Endothelial cell of umbilical vein (primary cell): ENCODE measurements at places on chromosomes 11 and 22. TPM values are rescaled to one million over a fixed set of nuclear protein-coding genes. Genes with fewer than 3 reads are reported as not detected.

GRCh38 chr11:72216638-72217037 is at the start of gene FOLR2:
Gene FOLR2, plus strand, starts transcription at chr11:72216794. Its CDS starts 1,791 bp downstream, at chr11:72218585.
- no peaks in the 10 kb centered on the region for H3K4me1 ChIP-seq
- H3K27me3 ChIP-seq = peaks cover 35% of the 10 kb centered on the region
- no peak within 1 kb of the TSS for H3K27ac ChIP-seq

- H3K4me1 ChIP-seq = peaks cover 14% of the 10 kb centered on the region
- no peak overlapping the region for H3K27ac ChIP-seq
- no peak overlapping the region for H3K4me3 ChIP-seq
- DNase-seq = no peak
- H3K27me3 ChIP-seq = no peaks in the 10 kb centered on the region
These were observed 4.7 kb downstream of the RTCB start for GRCh38 chr22:32407312-32407711.

- H3K4me1 ChIP-seq = no peaks in the 10 kb centered on the region
- no peaks in the 10 kb centered on the region for H3K27me3 ChIP-seq
- no peak for DNase-seq
- peaks cover 44% of the 10 kb centered on the region for H3K36me3 ChIP-seq
- no peak overlapping the region for H3K27ac ChIP-seq
These were observed 26.1 kb downstream of the TMEM184B start for GRCh38 chr22:38246692-38247091.

GRCh38 chr11:92885600-92885999 is 83.9 kb upstream of the MTNR1B start:
- no peaks in the 10 kb centered on the region for H3K4me1 ChIP-seq
- no peaks in the 10 kb centered on the region for H3K36me3 ChIP-seq
- H3K27me3 ChIP-seq = no peaks in the 10 kb centered on the region
- DNase-seq = no peak

- no peaks in the 10 kb centered on the region for H3K36me3 ChIP-seq
- no peaks in the 10 kb centered on the region for H3K27me3 ChIP-seq
- no peak overlapping the region for H3K27ac ChIP-seq
- no peaks in the 10 kb centered on the region for H3K4me1 ChIP-seq
These were observed 54.3 kb downstream of the SPATA19 start for GRCh38 chr11:133790995-133791394.

GRCh38 chr11:116927163-116927974 is 89.9 kb upstream of the APOA1 start:
- DNase-seq = peak; percentile 16
- no peaks in the 10 kb centered on the region for H3K36me3 ChIP-seq
- H3K27me3 ChIP-seq = no peaks in the 10 kb centered on the region
- H3K4me1 ChIP-seq = no peaks in the 10 kb centered on the region

DNA sequence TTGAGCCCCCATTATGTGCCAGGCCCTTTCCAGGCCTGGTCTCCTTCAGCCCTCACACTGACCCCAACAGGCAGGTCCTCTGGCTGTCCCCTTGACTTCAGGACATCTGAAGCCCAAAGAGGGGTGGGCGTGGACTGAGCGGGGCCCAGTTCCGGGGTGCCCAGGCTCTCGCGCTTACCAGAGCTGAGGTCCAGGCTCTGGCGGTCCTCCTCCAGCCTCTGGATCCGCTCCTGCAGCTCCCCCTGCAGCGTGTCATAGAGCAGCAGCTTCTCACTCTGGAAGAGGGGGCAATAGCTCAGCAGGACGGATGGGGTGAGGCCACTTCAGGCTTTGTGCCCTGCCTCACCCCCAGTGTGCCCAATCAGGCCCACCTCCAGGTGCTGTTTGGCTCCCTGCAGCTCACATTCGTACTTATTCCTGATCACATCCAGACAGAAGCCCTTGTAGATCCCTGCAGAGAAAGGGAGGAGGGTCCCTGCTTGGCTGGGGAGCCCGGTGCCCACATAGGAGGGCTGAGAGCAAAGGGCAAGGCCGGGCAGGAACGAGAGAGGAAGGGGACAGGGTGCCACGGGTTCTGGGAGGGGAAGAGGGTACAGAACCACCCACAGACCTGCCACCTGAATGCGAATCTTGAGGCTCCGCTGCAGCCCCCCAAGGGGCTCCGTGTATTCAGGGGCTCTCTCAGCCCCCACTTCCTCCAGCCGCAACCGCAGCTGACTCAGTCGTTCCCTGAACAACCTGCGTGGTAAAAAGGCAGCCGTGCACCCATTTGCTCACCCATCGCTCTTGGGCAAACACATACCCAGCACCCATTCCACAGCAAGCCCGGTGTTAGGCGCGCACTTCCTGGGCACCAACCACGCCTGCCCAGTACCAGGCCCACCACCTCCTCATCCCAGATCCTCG is 4.1 kb downstream of the BRMS1 start:
- H3K36me3 ChIP-seq = peaks cover 23% of the 10 kb centered on the region
- H3K4me1 ChIP-seq = peaks cover 25% of the 10 kb centered on the region
- H3K27me3 ChIP-seq = no peaks in the 10 kb centered on the region
- DNase-seq = no peak
- H3K4me3 ChIP-seq = no peak overlapping the region

DNA sequence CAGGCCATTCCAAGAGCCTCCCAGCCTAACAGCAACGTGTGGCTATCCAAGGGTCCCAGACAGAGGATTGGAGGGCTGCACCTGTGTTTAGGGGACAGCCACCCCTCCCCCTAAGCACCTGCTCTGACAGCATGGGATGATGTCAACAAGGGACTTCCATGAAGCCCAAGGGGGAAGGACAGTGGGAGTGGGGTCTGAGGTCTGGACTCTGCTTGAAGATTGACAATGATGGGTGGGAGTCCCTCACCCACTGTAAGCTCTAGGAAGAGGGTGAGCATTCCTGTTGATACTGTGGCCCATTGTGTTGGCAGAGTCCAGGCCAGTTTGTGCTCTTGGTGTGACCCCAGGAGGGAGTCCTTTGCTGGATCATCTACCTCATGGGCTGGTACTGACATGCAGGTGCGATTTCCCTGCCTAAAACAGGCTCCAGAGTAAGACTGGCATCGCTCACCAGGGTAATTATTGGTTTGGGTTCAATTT is 46.9 kb upstream of the TUB start:
- no peak overlapping the region for H3K4me3 ChIP-seq
- H3K4me1 ChIP-seq = no peaks in the 10 kb centered on the region
- H3K36me3 ChIP-seq = no peaks in the 10 kb centered on the region
- no peaks in the 10 kb centered on the region for H3K27me3 ChIP-seq
- H3K27ac ChIP-seq = no peak overlapping the region

DNA sequence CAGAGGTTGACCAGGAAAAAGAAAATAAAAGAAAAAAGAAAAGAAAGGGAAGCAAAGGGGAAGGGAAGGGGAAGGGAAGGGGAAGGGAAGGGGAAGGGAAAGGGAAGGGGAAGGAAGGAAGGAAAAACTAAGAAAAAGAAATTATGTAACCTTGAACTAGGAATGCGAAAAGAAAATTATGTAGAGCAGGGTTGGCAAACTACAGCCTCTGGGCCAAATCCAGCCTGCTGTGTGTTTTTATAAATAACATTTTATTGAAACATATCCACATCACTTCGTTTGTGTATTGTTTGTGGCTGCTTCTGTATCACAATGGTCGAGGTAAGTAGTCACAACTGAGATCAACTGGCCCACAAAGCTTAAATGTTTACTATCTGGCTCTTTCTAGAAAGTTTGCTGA is 56.7 kb downstream of the CLPB start:
- H3K27me3 ChIP-seq = no peaks in the 10 kb centered on the region
- no peak overlapping the region for H3K4me3 ChIP-seq
- DNase-seq = no peak

DNA sequence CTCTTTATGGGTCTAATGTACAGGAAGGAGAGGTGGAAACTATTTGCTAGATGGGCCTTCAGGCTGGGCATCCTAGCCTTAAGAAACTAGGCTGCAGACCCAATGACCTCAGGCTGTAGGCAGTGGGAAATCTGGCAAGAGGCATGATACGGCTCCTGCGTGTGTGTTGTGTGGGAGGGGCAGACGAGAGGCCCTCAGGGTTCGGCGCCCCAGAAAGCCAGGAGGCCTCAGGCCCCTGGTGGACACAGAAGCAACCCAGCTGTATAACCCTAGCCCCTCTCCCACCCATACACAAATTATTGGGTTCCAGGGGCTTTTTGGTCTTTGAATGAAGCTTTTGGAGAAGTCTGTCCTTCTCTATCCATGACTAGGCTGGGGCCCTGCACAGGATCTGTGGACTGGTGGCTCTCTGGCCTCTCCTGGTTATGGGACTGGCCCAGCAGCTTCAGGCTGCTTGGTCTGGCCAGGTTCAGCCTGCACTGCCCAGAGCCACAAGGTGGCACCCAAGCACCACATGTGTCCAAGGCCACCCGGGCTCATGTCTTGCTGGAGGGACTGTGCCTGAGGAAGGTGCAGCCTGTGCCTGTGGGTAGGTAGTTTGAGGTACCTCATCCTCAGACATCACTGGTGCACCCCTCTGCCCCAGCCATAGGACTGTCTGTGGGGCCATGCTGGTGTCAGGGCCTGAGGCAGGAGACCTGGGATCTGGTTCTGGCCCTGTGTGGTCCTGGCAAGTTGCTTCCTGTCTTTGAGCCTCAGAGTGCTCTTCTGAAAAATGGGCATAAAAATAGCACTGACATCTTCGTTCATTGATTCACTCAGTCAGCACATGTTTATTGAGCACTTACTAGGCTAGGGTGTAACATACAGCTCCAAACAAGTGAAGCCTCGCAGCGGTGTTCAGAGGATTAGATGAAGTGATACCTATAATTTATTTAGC is 87.5 kb downstream of the RRM1 start:
- H3K4me1 ChIP-seq = no peaks in the 10 kb centered on the region
- no peaks in the 10 kb centered on the region for H3K36me3 ChIP-seq
- H3K27me3 ChIP-seq = no peaks in the 10 kb centered on the region
- no peak overlapping the region for H3K4me3 ChIP-seq

DNA sequence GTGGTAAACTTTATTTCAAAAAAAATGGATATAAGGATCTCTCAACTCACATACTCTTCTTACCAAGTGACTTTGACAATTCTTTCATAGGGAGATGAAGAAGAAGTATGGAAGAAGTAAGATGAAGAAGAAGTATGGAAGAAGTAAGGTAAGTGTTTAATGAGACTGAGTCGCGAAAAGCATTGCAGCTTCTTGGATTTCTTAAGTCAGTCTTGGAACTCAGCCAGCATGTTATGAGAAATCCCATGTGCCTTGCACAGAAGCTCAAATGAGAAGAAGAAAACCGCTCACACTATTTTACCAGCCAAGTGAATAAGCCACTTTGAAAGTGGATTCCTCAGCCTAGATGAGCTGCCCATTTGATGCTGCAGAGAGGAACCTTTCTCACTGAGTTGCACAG is 332.0 kb upstream of the CCDC179 start:
- no peak for DNase-seq
- H3K4me3 ChIP-seq = no peak overlapping the region
- no peaks in the 10 kb centered on the region for H3K4me1 ChIP-seq
- H3K27me3 ChIP-seq = no peaks in the 10 kb centered on the region
- no peaks in the 10 kb centered on the region for H3K36me3 ChIP-seq

DNA sequence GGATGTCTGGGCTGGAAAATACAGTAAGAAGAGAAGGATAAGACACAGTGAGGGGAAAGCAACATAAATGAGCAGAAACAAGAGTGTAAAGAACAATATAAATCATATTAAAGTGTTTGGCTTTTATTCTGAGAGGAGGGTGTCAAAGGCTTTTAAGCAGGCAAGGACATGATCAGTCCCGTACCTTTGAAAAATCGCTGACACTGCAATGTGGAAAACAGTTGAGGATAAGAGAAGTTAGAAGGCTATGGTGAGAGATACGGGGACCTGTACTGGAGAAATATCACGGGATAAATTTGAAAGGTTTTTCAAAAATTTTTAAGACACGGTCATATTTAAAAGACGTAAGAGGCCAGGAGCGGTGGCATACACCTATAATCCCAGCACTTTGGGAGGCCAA is 30.3 kb downstream of the CDON start:
- DNase-seq = no peak
- H3K4me3 ChIP-seq = no peak overlapping the region

DNA sequence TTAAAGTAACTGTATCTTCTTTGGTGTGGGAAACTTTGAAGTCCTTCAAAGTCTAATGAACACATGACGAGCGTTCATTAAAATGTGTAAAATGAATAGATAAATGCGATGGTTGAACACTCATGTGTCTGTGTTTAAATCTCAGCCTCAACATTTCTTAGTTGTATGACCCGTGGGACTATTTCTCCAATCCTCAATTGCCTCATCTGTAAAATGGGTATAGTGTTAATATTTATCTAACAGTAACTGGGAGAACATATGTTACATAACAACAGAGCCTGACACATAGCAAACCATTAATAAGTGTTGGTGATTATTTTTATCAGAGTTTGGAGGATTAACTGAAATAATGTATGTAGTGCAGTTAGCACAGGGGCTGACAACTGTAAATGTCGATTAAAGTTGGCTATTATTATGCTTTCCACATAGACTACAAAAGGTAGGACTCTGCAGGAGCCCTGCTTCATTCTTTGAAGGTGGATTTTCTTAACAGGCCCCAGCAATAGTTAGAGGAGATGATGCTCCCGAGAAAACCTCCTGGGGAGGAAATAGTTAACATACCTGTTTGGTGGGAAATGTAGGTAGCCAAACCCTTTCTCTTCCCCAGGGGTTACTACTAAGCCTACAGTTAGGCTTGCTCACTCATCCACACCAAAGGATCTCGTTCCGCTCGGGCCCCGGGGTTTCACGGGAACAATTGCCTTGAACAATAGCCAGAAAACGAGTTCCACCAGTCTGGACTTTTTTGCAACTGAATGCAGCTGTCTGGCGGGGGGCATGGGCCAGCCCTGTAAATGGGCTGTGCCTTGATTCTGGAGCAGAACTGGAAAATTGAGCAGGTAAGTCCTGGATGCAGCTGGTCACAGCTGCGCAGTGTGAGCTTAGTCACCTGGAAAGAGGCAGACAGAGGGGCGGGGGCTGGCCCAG is 133.4 kb downstream of the DBX1 start:
- no peak overlapping the region for H3K4me3 ChIP-seq
- H3K27ac ChIP-seq = no peak overlapping the region
- no peaks in the 10 kb centered on the region for H3K27me3 ChIP-seq
- peaks cover 15% of the 10 kb centered on the region for H3K4me1 ChIP-seq
- DNase-seq = no peak

DNA sequence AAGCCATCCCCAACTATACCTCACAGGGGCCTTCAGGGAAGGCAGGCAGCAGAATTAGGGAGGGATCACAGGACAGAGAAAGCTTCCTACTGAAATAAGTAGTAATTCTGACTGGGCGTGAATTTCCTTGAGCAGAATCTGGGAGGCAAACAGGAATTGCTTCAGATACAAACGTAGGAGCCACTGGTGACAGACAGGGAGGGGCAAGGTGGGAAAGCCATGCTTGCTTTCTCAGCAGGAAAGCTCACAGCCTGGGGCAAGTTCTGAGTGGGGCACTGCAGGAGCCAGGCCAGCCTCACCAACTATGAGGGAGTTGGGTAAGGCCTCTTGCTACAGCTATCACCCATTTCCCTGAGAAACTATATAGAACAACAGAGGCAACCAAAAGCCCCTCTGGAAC is 43.6 kb downstream of the ARHGAP32 start:
- DNase-seq = no peak
- no peaks in the 10 kb centered on the region for H3K36me3 ChIP-seq

GRCh38 chr11:95867105-95867504 is 56.8 kb downstream of the MTMR2 start:
- H3K4me1 ChIP-seq = no peaks in the 10 kb centered on the region
- no peak overlapping the region for H3K27ac ChIP-seq
- DNase-seq = no peak
- no peak overlapping the region for H3K4me3 ChIP-seq

The CARD16 gene
- total RNA-seq = 68.7 and 76.6 TPM in 2 replicates

The MYOD1 gene
- not detected in 2 replicates for total RNA-seq

The CCDC179 gene
- total RNA-seq = not detected in 2 replicates

The GAB4 gene
- total RNA-seq = not detected in 2 replicates

The ZNF408 gene
- 10.3 and 10.9 TPM in 2 replicates for total RNA-seq

The ACR gene
- 4.1 and 4.9 TPM in 2 replicates for total RNA-seq
